ENCODE measurements at places on chromosomes 12 and 14. TPM values are rescaled to one million over a fixed set of nuclear protein-coding genes. Genes with fewer than 3 reads are reported as not detected.
A peak's percentile ranks its signal among the peaks of the same experiment; 100 is the strongest.

- DNase-seq, result no peak
Measured at GRCh38 chr14:104576970-104577332, 2.6 kb upstream of the C14orf180 start.

- DNase-seq, result no peak
Measured at GRCh38 chr12:121033625-121034349, 5.3 kb downstream of the OASL start.

DNA sequence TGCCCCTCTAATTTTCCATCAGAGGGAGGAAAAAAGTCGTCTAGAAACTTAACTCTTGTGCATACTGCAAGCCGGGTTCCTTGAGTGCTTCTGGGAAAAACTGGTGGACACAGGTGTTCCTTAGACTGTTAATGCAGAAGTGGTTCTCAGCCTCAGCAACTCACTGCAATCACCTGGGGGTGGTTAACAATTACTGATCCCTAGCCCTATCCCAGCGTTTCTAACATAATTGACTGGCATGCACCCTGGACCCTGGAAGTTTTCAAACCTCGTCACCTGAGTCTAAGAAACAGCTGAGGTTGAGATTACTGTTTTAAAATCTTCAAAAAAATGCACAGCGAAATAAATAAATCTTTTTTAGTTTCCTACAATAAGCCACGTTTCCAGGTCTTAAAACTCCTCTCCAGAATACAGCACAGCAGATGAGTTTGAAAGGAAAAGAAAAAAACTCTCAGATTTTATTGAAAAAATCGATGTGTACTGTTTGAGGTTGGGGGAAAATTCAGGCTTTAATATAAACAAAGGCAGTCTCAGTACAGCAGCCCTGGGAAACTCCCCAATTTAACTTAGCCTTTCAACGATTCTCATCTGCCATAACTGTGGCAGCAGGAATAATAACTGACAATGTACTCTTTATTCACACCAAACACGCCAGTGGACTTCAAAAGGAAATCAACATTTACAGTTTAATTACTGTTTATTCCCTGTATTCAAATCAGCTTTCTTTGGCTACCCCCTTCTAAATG, 45.4 kb downstream of the PHLDA1 start:
- DNase-seq, result no peak

DNA sequence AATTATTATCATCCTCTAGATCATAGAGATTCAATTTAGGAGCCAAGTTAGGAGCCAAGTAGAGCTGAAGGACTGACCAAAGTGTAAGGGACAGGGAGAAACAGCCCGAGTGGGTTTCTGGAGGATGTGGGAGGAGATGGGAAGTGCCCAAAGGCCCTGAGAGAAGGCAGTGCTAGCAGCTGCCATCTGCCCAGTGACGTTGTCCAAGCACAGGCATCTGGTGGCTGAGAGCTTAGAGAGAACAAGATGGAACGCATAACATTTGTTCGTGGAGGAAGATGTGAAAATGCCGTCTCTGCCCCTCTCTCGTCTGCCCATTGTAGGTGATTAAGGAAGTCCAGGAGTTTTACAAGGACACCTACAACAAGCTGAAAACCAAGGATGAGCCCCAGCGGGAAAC, 34.7 kb downstream of the CD9 start:
- DNase-seq, result no peak

- DNase-seq, result no peak
Measured at GRCh38 chr12:13144266-13144828, 40.9 kb upstream of the GSG1 start.

DNA sequence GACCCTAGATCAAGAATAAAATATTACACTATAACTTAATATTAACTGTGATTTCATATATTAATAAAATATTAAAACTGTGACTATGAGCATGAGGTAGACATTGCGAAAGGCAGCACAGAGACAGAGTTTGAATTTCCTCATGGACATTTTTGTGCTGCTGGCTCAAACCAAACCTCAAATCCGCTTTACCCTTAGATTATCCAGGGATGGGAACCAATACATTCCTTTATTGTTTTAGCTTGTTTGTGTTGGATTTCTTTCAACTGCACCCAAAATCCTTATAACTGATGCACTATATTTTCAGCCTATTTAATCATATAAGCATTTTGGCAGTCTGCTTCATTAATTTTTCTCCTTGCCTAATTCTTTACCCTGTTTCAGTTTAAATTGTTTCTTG, 436.7 kb downstream of the ATP23 start:
- no peak for DNase-seq

GRCh38 chr14:94361682-94362081, 26.7 kb downstream of the SERPINA1 start:
- DNase-seq, result no peak

GRCh38 chr12:115830633-115831032, 446.9 kb downstream of the MED13L start:
- no peak for DNase-seq

- DNase-seq, result peak; percentile 8
Measured at GRCh38 chr12:88960213-88960878, 380.1 kb upstream of the KITLG start.

- DNase-seq, result no peak
Measured at GRCh38 chr12:13799574-13799973, 181.8 kb downstream of the GRIN2B start.

DNA sequence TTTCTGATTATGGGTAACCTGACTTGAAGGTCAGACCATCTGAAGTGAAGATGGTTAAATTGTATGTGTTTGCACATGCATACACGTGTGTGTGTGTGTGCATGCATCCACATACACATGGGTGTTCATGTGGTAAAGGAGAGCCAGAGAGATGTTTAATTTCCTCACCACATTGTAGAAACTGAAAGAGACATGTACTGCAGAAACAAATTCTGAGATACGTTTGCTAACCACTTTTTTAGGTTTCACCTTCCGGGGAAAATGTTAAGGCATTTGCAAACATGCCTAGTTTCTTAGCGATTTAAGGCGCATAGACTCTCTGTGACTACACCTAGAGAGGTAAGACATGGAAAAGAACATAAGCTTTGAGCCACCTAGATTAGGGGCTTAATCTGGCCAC, 362.9 kb downstream of the RAD51B start:
- DNase-seq, result no peak

DNA sequence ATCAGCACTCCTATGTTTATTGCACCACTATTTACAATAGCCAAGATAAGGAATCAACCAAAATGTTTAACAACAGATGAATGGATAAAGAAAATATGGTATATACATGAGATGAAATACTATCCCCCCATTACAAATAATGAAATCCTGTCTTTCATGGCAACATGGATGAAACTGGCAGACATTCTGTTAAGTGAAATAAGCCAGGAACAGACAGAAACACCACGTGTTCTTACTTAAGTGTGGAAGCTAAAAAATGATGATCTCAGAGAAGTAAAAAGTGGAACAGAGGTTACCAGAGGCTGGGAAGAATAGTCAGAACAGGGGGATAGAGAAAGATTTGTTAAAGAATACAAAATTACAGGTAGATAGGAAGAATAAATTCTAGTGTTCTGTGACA, 113.7 kb upstream of the MDM1 start:
- DNase-seq, result no peak

DNA sequence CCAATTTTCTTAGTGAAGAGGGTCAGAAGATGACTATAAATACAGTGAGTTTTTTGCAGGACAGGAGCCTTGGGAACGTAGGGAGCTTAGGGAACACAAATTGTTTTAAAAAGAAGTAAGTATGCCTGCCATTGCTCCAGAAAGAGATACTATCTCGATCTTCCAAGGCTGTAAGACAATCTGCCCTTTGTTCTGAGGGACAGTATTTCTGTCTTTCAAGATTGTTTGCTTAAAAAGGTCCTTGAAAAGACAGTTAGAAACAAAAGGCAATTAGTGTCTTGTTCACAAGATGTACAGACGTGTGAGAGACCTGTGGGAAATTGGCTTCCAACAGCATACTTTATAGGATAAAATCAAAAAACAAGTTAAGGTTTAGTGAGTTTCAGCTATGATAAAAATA, 321.2 kb upstream of the FAR2 start:
- peak; percentile 30 for DNase-seq

GRCh38 chr12:240566-240965, 22.1 kb downstream of the SLC6A13 start:
- DNase-seq, result no peak

DNA sequence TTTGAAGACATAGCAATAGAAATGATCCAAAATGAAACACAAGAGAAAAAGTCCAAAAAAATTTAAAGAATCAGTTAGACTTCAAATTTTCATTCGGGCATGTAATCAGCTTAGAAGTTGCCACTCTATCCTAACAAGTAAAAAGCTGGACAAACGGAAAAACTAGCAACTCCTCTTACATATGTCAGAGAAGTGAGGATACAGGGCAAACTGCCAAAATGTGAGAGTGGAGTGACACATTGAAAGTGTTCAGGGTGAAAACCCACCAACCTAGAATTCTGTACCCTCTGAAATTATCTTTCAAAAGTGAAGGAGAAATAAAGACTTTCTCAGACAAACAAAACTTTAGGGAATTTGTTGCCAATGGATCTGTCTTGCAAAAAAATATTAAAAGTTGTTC, 42.0 kb upstream of the CHPT1 start:
- no peak for DNase-seq

DNA sequence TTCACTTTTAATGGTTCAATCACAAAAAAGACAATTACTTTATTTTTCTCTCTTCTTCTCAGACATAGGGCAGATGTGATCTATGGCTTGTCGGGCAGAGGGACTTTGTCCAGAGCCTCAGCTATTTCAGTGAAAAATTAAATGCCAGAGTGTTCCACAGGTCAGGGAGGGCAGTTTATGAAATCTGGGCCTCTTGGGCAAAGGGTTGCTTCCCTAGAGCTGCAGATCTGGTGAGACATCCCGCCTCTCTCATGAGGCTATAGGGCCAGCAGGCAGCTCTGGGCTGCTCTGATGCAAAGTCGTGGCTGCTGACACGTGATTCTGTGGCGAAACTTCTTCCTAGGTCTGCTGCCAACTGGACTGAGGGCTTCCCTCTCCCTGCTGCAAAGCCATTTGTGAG, 6.0 kb downstream of the CLMN start:
- DNase-seq, result no peak

GRCh38 chr12:3990501-3991280, 117.5 kb upstream of the PARP11 start:
- no peak for DNase-seq

DNA sequence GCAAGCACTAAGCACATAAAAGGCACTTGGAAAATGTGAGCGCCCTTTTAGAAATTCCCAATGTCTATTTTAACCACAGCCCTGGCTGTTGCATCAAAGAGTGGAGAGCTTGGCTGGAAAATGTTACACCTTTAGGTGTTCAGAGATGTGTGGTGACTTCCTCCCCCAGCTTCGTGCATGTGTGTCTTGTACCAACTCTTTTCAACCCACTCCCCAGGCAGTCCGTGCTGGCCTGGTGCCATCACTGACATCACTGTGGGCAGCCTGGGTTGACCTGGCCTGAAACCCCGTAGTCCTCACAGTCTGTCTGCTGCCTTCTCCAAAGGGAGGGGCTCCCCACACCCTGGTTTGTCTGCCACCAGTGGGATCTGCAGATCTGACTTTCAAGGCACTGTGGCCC, 101.8 kb downstream of the SCARB1 start:
- no peak for DNase-seq

GRCh38 chr14:96592591-96593386, 90.6 kb downstream of the PAPOLA start:
- DNase-seq, result no peak

The RARG gene
- polyA plus RNA-seq, result 33.9 TPM

The RHOJ gene
- polyA plus RNA-seq, result 21.8 TPM

The MEG3 gene
- 218 TPM for polyA plus RNA-seq

The PPFIA2 gene
- 5.0 TPM for polyA plus RNA-seq

The LUM gene
- polyA plus RNA-seq, result 31.5 TPM

The ATL1 gene
- polyA plus RNA-seq, result 8.4 TPM

Data from left kidney (tissue), 8 donors.